ENCODE measurements at places on chromosomes 3 and 15.

- no peak for DNase-seq
Measured at GRCh38 chr3:1855841-1856240, 242.8 kb upstream of the CNTN4 start.

DNA sequence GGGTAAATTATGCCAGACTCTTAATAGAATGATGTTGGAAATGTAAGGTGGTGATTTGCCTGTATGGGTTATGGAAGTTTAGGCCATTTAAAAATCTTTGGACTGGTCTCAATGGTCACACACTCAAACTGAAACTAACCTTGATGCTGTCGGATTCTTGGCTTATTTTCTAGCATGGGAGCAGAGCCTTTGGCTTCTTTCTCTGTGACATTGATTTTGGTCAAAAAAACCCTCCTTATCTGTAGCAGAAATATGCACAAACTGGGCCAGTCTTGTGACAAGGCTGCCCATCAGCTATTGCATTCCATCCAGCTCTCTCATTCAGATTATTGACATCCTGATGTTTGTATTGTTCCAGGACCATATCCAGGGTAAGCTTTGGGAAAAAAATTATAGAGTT, 35.9 kb downstream of the ARPP21 start:
- DNase-seq, result no peak

GRCh38 chr3:42262525-42262924, 3.5 kb downstream of the CCK start:
- no peak for DNase-seq

DNA sequence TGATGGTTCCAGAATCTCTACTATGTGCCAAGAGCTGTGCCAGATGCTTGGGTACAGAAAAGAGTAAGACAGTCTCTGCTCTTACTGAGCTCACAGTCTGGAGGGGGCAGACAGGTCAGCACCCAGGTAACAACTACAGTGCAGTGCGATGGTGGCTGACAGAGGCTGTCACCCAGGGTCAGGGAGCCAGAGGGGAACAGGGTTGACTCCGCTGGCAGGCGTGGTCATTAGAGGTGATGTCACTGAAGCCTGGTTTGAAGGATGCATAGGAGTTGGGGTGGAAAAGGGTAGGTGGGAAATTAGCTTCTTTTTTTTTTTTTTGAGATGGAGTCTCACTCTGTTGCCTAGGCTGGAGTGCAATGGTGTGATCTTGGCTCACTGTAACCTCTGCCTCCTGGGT, 31.5 kb downstream of the GNB5 start:
- no peak for DNase-seq

DNA sequence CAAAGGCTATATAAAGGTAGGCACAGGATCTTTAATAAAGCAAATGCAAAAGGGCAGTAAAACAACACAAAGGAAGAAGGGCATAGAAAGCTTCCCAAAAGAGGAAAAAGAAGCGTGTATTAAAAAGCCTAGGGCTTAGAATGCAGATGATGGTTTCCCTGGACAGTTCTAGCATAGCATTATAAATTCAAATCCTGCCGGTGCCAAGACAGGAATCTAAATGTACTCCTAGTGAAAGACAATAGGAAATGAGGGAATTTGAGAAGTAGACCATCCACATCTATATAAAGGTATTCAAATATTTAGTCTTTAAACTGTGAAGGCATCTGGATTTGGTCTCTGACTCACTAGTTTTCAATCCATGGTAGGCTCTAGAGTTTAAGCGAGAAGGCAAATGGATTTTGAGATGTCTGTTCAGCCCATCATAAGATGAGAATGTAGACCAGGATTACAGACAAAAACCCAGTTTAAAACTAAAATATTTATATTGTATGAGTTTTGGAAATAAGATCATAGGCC, 431.8 kb downstream of the TBL1XR1 start:
- no peak for DNase-seq

GRCh38 chr3:27594096-27594690, 110.0 kb upstream of the SLC4A7 start:
- DNase-seq, result no peak

- DNase-seq, result no peak
Measured at GRCh38 chr3:151309566-151309965, 7.1 kb downstream of the GPR87 start.

GRCh38 chr15:28456476-28457395, 76.0 kb downstream of the GOLGA8G start:
- DNase-seq, result peak; percentile 4

GRCh38 chr3:10223676-10224639, 24.3 kb upstream of the TATDN2 start:
- no peak for DNase-seq

GRCh38 chr3:2303566-2303965, 204.9 kb downstream of the CNTN4 start:
- no peak for DNase-seq

- no peak for DNase-seq
Measured at GRCh38 chr15:39260391-39260790, 320.5 kb upstream of the THBS1 start.

- DNase-seq, result no peak
Measured at GRCh38 chr15:37079726-37080125, 20.6 kb downstream of the MEIS2 start.

DNA sequence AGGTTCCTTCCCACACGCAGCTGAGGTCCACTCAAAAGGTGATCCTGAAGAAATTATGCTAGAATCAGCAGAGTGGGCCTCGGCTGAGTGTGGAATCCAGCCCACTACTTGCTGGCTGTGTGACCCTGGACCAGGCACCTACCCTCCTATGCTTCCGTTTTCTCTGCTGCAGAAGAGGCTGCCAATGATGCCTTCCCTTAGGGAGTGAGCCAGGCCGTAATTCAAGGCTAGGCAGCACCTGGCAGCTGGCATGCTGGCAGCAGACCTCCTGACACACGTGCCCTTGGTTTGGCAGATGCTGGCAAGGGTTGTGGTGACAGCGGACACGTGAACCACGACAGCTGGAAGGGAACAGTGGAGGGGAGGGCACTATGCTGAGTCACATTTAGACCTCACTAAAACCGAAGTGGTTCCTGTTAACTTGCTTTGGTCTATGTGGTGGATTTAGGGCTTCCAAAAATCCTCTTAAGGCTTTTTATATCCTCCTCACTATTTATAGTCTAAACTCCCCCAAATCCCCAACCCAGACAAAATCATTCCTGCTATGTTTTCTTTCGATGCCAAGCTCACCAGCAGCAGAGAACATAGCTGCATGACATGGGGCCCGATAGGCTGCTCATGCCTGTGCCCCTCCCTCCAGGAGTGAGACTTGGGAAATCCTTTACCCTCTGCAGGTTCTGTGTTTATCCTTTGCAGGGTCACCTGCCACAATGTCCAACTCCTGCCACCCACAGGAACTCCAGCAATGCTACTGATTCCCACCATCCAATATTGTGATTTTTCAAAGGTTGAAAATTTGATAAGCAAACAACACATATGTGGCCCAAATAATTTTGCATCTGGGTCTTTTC, 10.6 kb upstream of the PCSK6 start:
- DNase-seq, result no peak

DNA sequence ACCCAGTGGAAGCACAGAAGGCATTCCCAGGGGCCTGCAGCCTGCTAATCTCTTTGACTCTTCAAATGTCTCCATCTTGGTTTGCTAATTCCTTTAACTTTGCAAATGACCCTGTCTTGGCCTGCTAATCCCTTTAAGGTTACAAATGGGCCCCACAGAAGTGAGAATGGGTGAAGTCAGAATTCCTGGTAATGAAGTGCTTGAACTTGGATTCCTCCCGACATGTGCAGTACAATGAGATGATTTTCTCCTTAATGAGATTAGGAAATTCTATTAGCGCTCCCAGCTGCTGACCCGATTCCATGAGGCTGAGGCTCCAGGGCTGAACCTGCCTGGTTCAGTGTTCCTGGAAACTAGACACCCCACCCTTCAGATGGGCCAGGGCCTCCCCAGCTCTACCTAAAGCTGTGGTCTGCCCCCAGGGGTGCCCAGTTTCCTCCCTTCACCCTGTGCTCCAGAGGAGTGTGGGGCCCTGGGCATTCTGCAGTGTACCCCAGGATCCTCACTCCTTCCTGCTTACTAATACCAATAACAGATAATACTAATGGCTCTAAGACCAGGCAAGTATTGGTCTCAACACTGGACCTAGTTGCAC, 47.4 kb downstream of the SCN5A start:
- DNase-seq, result peak; percentile 89

GRCh38 chr3:61559136-61559731, 2.1 kb upstream of the PTPRG start:
- DNase-seq, result no peak

DNA sequence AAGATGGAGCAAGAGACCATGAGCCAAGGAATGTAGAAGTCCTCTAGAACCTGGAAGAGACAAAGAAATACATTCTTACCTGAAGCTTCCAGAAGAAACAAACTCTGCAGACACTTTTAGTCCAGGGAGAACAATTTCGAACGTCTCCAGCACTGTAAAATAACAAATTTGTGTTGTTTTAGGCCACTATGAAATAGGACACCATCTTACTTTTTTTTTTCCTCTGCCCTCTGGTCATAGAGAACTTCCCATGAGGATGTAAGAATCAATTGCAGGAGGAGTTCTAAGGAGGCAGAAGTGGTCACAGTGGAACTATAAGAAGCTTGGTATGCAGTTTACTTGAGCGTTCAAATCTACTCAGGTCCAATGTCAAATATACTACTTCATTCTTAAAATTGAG, 1295.9 kb downstream of the ZPLD1 start:
- DNase-seq, result no peak

GRCh38 chr3:196238612-196239560, 22.6 kb downstream of the SLC51A start:
- no peak for DNase-seq

DNA sequence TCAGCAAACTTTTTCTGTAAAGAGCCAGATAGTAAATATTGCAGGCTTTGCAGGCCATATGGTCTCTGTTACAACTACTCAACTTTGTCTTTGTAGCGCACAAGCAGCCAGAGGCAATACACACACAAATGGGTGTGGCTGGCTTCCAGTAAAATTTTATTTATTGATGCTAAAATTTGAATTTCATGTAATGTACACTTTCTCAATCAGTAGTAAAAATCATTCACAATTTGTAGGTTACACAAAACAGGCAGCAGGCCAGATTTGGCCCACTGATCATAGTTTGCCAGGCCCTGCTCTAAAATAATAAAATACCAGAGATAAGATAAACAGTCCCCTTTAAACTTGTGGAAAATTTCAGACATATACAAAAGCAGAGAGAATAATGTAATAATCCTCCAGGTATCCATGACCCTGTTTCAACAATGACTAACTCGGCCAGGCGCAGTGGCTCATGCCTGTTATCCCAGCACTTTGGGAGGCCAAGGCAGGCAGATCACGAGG, 330.3 kb downstream of the SHQ1 start:
- peak; percentile 32 for DNase-seq

DNA sequence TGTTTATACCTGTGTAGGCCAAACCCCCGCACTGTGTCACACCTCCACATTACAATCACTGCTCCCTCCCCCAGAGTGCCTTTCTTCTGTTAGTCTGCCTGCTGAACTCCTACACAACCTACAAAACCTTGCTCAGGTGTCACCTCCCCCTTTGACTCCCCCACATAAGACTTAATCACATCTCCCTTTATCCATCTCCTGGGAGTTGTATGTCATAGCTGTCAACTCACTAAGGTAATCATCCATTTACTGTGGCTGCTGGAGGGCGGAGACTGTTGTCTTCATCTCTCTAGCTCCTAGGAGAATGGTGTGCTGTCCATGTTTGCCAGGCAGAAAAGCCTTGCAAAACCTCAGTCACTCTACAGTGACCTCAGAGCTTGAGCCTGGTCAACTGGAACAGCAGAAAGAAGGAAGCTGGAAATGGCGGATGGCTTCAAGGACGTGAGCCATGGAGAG, 43.8 kb downstream of the ZNF710 start:
- peak; percentile 33 for DNase-seq

- DNase-seq, result no peak
Measured at GRCh38 chr15:63155486-63155885, 1.8 kb downstream of the RPS27L start.

DNA sequence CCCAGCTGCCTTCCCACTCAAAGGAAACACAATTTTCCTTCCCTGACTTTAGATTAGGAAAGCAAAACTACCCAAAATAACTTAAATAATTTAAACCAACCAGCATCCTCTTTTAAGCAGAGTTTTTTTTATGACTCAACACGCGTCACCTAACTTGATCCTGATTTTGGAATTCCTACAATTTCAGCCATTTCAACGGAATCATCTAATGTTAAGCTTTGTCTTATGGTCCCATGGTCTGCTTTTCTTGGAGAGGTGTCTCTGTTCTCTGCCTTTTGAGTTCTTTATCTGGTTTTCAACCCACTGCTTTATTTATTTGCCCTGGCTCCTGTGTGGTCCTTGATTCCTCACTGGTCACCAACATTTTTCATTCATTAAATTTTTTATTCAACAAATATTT, 219.2 kb upstream of the ARHGEF26 start:
- no peak for DNase-seq

DNA sequence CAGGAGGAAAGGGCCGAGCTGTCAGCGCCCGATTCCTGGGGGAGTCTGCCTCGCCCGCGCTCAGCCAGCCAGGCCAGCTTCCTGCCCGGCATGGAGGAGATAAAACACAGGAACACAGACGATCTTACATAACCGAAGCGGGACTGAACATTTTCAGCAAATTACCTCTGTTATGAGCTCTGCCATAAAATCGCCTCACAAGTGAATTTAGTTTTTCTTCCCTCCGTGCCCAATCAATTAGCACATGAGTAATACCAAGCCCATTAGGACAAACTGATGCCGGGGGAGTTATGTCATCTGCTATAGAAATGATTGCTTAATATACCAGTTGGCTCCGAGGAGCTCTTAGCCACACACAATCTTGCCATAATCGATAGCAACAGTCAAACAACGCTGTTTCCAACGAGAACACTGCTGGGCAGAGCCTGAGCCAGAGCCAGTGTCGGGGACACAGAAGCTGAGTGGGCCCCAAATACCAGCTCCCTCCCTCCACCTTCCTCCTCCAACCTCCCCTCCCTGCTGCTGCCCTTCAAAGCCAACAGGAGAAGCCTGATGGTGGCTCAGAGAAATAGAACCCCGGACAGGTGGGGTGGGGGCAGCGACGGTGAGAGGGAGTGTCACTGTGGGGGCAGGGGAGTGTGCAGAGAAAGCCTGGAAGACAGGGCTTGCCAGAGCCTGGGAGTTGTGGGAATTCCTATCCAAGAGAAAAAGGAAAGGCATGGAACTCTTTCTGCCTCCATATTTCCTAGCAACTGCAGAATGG, 279.4 kb upstream of the TLE3 start:
- DNase-seq, result peak; percentile 65

DNA sequence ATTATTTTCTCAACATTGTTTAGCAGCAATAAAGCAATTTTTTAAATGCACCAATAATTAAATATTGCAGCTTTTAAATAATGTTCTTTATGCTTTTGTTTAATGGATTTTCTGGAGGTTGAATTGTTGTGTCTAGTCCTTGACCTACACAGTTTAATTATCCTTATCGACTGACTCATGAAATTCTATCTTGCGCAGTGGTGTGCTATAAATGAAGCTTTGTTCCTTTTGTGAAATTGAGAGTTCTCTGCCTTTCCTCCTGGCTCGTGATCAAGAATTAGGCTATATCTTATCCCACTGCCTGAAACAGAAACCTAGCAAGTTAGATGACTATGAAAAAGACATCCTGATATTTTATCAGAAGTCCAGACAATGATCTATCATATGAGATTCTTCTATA, 37.0 kb upstream of the PIK3R4 start:
- DNase-seq, result no peak

Measured in SK-N-DZ (cell line).